CD8-positive, alpha-beta memory T cell (primary cell): ENCODE measurements at places on chromosomes 4 and X.
A peak's percentile ranks its signal among the peaks of the same experiment; 100 is the strongest.

DNA sequence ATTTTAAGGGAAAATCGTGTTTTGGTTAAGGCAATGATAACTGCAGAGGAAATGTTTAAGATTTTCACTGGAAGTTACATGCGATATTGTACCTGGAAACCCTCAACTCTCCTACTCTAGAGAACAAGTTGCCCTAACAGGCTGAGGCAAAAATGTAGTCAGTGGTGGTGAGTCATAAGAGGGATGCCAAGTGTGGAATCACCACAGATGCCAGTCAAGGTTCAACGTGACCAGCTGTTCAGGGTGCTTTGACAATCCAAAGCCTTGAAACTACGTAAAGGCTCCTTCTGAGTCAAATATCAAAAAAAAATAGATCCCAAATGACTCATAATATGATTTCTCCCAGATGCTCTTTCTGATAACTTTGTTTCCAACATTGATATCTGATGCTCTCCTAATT lies 77.9 kb upstream of the AFF2 start:
- DNase-seq = no peak

GRCh38 chr4:26133840-26134239 lies 187.0 kb upstream of the RBPJ start:
- no peak for DNase-seq

DNA sequence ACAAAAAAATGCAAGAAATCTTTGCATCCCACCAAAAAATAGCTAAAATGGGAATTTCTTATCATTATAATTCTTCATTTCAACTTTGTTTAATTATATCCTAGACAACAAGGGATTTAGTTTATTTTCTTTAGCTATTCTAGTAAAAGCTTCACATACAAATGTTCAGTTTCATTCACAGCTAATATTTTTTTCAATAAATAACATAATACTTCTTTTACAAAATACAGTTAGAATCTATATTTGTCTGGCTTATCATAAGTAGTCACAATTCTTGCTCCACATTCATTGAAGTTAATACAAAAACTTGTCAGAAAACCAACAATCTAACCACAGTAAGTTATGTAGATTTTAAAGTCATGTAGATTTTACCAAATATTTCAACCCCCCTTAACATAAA lies 414.4 kb downstream of the FAT4 start:
- DNase-seq = no peak

DNA sequence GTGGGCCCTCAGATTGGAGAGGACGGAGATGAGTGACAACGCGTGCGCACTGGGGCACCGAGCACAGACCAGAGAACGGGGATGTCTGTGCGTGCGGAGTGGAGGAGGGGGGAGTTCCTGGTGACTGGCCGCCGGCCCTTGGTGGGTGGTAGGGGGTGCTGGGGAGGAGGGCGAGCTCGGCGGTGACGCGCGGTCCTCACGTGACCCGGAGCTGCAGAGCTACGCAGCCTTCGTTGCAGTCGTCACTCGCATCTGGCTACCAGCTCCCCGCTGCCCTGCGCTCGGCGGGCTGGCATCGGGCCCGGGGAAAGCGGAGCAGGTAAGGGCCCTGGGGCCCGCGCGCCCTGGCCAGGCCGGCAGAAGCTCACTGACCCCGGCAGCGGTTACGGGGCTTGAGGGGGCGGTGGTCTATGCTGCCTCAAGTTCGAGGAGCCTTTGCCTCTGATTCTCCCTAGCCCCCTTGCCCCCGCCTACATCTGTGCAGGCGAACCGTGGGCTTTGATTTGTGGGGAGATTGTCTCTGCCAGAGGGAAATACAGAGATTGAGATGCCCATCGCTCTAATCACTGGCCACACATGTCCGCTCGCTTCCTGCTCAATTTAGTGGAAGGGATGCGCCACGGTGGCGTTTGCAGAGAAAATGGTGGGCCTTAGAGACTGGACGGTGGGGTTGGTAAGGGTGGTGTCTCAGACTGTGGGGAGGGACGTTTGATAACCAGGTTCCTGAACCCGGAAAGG lies at the start of gene ARMCX4:
Gene ARMCX4 (plus strand): TSS at position 245 of the 738 bp plus-strand sequence. CDS start 3,134 bp downstream, outside the sequence.
- no peak for DNase-seq

GRCh38 chr4:99390055-99390454 lies 37.5 kb upstream of the ADH1C start:
- DNase-seq = no peak

- DNase-seq = no peak
These were observed 175.6 kb downstream of the FBXO8 start for GRCh38 chr4:174107746-174108354.

- DNase-seq = peak; percentile 36
These were observed 2.1 kb downstream of the LEF1 start for GRCh38 chr4:108166441-108167315.

GRCh38 chr4:87112063-87112462 lies 108.4 kb downstream of the KLHL8 start:
- DNase-seq = no peak

- DNase-seq = no peak
These were observed 113.7 kb upstream of the NEXMIF start for GRCh38 chrX:75038925-75039324.

DNA sequence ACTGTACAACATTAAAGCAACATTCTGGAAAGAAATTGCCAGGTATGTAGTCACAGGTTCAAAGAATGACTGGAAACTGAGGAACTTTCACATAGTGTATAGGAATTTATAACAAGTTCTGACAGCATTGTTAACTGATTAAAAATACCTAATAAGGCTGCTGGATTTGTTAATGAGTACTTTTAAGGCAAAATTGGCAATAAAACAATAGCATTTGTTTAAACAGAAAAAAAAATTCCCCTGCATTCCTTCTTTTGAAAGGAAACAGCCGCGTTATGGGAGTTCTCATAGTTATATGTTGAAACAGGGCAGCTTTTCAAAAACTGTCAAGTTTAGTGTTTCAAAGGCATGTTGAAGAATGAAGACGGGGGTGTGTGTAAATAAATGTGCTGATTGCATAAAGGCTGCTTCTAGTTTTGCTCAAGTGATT lies 282.5 kb upstream of the FAT1 start:
- no peak for DNase-seq

GRCh38 chr4:85081196-85081595 lies 114.7 kb upstream of the WDFY3 start:
- no peak for DNase-seq

DNA sequence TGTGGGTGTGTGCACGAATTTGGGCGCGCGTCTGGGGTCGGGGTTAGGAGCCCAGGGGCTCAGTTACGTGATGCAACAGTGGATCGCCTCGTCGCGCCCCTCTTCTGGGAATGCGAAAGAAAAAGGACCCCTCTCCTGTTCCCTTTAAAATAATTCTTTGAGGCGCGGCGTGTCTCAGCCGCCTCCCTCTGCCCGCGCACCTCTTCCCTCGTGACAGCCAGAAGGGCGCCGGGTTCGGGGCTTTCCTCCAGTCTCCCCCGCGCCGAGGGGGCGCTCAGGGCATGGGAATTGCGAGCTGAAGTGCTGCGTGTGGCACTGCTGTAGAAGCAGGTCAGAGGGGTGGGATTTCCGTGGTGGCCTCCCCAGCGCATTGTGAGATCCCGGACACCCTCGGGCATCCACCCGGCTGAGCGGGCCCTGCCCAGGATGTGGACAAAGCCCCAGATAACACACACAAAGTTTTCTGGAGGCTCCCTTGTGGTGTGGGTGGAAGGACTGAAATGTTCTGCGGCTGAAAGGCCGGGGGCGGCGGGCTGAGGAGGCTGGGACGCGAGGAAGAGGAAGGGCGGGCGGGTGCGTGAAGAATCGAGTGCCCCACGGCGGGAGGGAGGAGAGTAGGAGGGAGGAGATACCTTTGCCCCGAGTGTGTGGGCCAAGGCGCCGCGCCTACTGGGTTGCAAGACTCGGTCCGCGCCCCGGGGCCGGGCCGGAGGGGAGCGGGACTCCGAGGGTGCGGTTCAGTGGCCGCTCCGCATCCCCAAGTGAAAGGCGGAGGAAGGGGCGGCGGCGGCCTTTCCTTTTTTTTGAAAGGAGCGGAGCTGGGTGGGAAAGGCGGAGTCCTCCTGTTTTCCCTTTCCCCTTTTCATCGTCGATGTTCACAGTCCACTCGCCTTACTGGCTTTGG lies 752 bp downstream of the SEPTIN11 start:
- peak; percentile 66 for DNase-seq

GRCh38 chr4:52051615-52052474 lies 741 bp downstream of the SPATA18 start:
- no peak for DNase-seq

DNA sequence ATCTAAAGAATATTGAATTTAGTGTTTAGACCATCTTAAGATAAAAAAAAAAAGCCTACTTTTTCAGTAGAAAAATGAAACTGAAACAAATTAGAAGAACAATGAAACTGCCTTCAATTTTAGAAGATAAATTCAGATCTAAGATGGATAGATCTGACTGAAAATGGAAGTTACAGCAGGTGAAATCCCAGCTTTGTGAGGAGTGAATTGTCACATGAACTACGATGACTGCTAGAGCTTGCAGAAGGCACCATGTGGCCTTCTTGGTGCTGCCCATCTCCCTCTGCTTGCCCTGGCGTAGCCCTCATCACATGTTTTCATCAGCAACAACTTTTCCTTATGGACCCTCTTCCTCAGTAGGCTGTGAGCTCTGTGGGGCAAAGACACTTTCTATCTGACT lies 51.4 kb upstream of the EMCN start:
- DNase-seq = no peak

GRCh38 chr4:126267689-126268088 lies 952.9 kb downstream of the FAT4 start:
- no peak for DNase-seq

- DNase-seq = no peak
These were observed 359.3 kb downstream of the GRXCR1 start for GRCh38 chr4:43251841-43252240.

DNA sequence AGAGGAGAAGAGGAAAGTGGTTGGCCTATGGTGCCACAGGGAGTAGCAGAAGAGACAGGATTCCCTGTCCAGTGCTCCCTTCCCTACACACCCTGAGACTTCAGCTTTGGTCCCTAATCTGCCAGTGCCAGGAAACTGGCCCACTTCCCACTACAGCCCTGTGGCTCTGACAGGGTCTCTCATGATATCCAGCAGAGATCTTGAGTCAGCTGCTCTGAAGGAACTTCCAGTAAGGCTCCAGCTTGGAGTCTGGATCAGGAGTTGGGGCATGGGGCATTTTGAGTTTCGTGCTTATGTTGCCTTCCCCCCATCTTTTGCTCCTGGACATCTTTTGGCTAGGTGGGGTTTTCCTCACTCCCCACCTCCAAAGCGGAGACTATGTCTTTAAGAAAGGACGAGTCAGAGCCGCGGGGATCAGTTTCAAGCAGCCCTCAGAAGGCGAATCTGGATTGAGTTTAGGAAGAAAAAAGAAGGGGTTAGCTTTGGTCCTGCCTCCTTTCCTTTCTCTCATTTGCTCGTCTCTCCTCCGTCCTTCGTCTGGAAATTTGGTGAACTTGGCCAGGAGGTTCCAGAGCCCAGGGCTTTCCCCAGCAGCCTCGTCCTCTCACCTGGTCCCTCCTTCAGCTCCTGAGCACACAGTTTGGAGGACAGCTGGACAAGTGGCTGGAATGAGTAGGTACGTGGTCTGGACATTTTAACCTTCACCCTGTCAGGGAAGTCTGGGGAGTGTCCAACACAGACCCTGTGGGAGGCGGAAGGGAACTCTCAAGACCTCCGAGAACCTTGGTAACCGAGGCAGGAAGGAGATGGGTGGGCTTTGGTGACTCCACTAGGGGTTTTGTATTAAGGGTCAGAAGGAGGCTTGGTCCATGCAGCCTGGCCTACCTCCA lies 104.4 kb downstream of the RTL5 start:
- DNase-seq = no peak

DNA sequence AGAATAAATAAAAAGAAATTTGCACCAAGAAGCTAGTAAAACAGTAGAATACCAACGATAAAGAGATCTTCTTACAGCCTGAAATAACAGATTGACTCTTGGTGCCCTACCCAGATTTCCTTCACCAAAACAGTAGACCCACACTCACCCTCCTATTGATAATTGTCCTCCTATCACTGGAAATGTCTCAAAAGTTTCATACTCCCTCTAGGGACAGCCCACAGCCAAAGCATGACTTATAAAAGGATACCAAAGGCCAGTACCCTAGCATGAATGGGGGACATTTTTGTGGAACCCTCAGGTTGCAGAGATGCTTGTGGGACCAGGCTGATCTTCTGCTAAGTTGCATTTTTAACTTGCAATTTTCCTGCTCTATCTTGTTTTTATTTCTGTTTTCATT lies 104.1 kb downstream of the INPP4B start:
- DNase-seq = no peak

GRCh38 chrX:122771933-122772332 lies 412.1 kb upstream of the GRIA3 start:
- no peak for DNase-seq

- peak; percentile 82 for DNase-seq
These were observed 5.9 kb downstream of the ZFYVE28 start for GRCh38 chr4:2412534-2412884.

DNA sequence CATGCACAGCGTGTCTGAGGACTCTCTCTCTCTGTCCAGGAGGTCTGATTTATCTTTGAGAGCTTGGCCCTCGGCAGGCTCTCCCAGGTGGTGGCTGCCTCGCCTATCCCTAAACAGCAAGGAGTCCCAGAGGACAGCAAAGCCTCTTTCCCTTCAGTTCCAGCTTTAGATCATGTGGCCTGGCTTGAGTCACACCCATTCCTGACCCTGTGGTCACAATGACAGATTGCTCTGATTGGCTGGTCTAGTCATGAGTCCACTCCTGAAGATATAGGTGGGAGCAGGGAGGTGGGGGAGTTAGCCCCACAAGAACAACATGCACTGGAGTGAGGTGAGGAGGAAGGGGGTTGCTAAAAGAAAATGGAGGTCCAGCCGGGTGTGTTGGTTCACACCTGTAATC lies 12.1 kb upstream of the PORCN start:
- DNase-seq = no peak

GRCh38 chr4:174362340-174362739 lies 78.6 kb downstream of the CEP44 start:
- no peak for DNase-seq

DNA sequence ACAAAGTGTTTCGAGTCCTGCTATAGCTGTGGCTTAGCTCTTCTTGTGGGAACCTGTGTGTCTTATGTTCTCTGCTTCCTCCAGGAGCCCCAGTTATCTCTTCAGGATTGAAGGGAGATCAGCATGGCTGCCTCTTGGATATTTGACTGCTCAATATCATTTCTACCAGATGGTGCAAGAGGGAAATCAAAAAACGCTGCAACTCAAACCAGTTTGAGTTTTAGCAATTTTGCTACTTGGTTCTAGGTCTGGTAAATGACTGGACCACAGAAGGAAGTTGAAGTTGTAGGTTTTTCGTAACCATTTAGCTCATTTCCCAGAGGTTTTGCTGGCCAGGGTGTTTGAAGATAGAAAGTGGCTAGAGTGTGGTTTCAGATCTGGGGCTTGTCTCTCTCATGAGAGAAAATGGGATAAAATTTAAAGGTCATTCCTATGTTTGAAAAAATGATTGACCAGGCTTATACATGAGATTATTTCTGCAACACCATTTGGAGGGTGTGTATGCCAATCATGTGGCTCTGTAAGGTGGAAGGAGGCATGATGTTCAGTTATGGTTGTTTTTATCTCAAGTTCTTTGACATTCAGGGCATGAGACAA lies 210.4 kb downstream of the SPRY1 start:
- no peak for DNase-seq
